ENCODE measurements at places on chromosomes 1 and 21.

DNA sequence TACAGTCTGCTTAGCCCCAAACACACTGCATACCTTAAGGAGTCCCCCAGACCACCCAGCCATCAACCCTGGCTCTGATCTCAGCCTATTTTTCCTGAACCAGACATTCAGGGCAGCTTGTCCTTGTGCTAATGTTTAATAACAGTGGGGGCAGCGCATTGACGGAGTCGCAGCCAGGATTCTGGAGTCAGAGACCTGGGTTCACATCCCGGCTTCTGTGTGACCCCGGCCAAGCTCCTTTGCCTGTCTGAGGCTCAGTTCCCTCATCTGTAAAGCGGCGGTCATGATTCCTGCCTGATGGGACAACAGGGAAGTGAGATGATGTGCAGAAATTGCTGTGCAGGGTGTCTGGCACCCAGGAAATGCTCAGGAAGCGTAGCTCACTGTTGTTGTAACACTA is 63.1 kb downstream of the MATN1 start:
- DNase-seq = no peak

DNA sequence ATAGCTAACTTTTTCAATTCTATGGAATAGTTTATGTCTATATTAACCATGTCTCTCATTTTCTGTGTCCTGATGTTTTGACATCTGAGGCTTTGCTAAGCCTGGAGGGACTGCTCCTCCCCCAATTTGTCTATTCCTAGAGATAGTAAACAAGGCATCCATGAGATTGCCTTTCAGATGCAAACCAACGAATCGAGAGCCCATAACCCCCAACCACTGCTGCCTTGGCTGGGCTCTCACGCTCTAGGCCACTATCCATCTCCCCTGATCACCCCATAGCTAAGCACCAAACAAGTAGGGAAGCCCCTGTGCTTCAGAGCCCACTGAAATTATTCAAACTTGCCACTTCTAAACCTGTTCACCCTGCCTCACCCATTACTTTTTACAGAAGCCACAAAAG is 437.7 kb downstream of the SETD4 start:
- no peak for DNase-seq

DNA sequence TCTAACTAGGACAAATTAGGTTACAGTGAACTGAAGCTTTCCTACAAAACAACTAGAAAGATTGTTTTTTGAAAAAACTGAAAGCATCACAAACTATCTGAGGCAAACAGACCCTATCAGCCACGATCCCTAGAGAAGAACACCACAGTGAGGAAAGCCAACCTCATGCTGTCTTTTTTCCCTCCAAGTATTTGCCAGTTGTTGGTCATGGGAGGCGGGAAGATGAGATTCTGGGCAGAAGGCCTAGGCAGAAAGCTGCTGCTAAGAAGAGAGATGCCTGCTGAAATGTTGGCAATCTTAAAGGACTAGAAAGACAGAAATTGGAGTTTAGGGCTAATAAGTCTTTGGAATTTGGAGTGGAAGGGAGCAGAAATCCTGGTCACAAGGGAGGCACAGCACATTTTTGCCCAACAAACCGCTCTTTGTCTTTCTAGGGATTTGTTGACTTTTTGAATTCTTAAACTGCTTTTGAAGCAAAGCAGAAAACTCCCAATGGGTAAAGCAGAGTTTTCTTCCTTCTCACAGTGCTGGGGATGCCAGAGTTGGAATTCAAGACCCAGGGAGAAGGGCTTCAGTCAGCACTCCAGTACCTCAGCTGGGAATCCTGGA is 83.9 kb downstream of the MT1HL1 start:
- DNase-seq = no peak

GRCh38 chr21:31786164-31786920 is 54.4 kb upstream of the SCAF4 start:
- DNase-seq = no peak

GRCh38 chr1:203026031-203026665 is at the start of gene PPFIA4:
TSS of gene PPFIA4 (plus strand) at chr1:203026491. CDS start at chr1:203039009, 12,518 bp downstream.
- peak; percentile 81 for DNase-seq

DNA sequence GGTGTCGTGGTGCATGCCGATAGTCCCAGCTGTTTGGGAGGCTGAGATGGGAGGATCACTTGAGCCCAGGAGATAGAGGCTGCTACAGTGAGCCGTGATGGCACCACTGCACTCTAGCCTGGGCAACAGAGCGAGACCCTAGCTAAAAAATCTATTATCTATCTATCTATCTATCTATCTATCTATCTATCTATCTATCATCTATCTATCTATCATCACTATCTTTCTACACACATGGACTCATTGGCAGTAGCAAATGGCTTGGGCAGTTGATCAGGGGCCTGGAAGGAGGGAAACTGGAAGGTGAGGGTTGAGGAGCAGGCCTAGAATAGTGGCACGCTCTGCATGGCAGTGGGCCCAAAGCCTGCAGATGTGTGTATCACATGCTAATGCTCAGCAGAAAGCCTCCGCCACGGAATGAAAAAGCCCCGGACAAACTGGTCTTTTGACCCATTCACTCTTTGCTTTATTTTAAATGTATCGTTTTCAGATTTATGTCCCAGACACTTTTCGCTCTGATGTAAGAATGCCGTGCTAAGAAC is 7.3 kb upstream of the HUNK start:
- DNase-seq = no peak

GRCh38 chr1:154237880-154238506 is 17.2 kb downstream of the UBAP2L start:
- DNase-seq = no peak

DNA sequence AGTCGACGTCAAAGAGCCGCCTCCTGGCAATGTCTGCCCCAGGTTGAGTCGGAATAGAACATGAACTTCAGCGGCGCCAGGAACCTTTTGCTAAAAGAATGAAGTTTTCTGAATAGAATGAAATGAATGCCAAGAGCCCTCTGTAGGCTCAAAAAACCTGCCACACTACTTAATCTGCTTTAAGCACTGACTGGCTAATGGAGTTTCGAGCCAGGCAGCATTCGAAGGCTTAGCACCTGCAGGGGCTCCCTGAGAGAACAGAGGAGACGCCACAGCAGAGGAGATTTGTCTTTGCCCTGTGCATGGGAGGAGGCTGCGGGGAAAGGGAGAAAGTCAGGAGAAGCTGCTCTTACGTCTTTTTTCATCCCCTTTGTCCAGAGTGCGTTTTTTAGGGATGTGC is 641.7 kb downstream of the AJAP1 start:
- no peak for DNase-seq

- no peak for DNase-seq
Observed at GRCh38 chr1:116882866-116883265, 26.9 kb upstream of the PTGFRN start.

- no peak for DNase-seq
Observed at GRCh38 chr1:89922911-89923310, 72.0 kb upstream of the ZNF326 start.

- no peak for DNase-seq
Observed at GRCh38 chr1:239858057-239858456, 233.6 kb upstream of the FMN2 start.

DNA sequence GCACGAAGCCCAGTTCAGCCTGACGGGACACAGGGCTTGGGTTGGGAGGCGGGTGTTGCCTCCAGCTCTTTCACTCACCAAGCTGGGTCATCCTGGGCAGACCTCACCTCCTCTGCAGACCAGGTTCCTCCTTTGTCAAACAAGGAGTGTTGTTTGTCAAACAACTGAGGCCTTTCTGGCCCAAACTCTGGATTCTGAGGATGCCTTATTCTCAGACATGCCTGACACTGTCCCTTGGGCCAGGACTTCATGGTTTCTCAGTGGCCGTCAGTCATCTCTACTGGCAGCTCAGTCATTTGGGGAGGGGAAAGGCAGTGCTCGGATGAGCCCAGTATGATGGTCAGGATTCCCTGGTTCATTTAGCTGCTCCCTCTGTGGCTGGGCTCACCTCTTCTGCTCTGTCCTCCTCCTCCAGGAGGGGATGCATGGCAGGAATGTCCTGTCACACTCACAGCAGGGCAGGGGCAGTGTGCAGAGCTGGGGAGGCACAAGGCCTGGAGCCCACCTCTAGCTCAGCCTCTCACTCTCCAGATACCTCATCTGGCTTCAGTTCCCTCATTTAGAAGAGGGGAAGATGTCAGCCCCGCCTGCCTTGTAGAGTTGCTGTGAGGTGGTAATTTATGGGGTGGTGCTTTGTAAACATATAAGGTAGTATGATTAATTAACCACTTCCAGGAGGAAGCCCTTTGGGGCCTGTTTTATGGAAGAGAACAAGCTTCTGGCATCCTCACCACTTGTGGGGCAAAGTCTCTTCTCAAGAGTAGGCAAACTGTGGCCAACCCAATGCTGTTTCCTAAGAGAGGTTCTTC is 20.6 kb downstream of the SLC2A1 start:
- DNase-seq = peak; percentile 65

DNA sequence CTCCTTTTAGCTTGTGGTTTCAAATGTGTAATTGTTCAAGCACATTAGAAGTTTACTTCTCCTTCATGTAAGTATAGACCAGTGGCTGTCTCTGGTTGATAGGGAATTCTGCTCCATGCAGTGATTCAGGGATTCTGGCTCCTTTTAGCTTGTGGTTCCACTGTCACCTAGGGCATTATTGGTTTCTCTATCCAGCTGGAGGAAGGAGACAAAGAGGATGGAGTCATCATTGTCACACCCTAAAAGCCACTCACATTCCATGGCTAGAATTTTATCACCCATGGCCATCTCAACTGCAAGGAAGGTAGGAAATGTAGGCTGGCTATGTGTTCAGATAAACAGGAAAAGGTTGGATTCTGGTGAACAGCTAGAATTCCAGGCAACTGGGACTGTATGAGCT is 131.2 kb downstream of the URB2 start:
- DNase-seq = no peak

DNA sequence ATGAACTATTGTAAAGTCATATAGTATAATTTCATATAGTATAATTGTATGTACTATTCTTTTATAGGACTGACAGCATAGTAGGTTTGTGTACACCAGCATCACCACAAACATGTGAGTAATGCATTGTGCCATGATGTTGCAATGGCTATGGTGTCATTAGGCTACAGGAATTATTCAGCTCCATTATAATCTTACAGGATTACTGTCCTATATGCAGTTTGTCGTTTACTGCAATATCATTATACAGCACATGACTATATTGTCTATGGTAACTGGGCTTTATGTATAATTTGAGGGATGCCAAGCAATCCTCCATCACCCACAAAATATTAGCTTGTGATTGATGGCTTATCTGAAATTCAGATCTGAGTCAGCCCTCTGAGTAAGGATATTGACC is 54.2 kb upstream of the PBX1 start:
- no peak for DNase-seq

GRCh38 chr1:85603086-85603880 is 22.7 kb downstream of the CCN1 start:
- no peak for DNase-seq

GRCh38 chr1:36091698-36092097 is 3.0 kb downstream of the ADPRS start:
- no peak for DNase-seq

DNA sequence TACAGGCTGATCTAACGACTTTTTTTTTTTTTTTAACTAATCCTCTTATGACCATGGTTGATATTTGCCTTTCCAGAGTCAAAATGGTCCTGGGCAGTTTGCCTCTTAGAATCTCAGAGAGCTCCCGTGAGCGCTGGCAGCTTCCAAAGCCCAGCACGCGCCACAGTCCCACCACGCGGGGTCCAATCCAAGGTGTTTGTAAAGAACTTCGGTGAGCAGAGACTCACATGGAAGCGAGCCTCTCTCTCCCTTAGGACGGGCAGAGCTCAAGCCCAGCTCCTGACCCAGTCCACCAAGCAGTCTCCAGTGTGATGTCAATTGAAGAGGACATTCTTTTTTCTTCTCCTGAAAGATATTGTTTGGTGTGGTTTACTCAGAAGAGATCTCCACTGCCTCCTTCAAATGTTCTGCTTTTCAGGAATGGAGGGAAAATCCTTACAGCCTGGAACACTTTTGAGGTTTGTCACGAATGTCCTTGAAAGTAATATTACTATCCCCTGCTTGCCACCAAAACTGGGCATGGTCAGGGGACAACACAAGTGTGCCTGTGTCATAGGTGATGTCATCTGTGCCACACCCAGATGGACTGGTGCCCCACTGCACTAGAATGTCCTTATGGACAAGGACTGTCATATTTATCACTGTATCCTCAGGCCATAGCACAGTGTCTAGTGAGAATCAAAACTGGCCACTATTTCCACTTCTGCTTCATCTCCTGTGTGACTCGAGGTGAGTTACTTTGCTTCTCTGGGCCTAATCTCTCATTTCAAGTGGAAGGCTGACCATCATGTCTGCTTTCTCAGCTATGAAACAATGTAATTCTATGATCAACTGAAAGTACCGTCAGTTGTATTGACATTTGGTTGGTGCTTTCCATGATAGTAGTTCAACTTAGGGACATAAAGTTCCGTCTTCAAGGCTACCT is 97.4 kb upstream of the EDEM3 start:
- no peak for DNase-seq

DNA sequence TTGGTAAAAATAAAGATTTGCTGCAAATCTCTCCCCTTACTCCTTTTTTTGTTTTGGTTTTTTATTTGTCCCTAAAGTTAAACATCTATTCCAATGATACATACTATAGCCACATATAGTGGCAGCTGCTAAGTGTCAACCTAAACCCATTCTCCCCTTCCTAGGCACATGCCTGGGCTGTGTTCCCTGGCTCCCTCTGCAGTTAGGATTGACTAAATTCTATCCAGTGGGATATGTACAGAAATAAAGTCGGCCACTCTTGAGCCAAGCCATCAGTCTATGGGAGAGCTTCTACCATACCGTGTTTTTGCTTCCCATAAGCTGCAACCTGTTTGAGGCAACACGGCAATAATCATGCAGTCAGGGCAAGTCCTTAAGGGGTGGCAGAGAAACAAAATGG is 23.6 kb downstream of the MCOLN3 start:
- DNase-seq = no peak

DNA sequence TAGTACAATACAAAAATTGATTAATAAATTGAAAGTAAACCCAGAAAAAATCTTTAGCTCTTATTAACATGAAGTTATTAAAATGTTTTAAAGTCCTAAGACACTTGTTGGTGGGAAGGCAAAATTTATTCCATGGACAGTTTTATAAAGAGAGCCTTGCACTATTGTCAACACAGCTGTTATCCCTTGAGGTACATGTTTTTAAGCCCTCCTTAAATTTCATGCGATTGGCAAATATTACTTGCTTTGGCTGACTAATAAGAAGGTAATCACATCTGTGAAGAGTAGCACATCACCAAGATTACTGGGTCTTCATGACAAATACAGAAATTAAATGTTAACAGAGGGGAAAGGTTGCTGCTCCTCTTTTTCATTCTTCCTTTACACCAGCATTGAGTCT is 611.1 kb downstream of the BRINP3 start:
- DNase-seq = no peak
